ENCODE measurements at places on chromosomes 13 and 19.

DNA sequence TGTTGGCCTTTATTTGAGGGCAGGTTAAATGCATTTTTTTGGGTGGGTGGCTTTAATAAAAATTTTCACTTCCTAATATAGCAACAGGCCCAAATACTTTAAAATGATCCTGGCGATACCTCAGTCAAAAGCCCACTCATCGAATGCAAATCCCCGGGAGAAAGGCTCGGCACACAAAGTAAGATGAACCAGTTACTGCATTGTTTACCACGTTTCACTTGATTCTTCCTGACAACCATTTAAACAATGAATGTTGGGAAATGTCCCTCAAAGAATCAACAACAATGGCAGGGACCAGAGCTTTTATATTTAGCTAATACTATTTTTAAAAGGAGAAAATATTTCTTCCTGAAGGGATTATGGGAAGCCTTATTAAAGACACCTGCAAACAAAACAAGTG lies 187.7 kb downstream of the ABCC4 start:
- DNase-seq, result no peak

DNA sequence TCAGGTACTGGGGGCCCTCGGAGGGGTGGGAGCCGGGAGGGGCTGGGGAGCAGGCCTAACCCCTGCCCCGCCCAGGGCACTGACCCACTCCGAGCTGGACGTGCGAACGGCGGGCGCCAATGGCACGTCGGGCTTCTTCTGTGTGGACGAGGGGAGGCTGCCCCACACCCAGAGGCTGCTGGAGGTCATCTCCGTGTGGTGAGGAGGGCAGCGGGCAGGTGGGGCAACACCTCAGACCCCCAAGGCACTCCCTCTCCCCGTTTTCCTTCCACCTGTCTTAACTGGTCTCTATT lies 18.2 kb downstream of the HPN start:
- DNase-seq, result no peak

DNA sequence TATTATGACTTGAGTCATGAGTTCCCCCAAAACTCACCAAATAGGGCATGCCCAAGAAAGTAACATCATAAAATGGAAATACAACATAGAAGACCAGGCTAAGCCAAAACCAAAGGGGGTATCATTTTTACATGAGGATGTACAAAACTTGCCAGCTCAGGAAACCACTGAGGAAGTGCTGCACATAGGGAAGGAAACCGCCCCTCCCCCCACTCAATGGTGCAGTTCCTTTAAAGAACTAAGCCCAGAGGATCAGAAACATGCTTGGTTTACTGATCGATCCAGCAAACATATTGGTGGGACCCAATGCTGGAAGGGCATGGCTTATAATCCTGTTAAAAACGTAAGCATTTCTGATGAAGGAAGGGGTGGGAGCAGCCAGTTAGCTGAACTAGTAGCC lies 4.2 kb upstream of the ZNF486 start:
- DNase-seq, result no peak

DNA sequence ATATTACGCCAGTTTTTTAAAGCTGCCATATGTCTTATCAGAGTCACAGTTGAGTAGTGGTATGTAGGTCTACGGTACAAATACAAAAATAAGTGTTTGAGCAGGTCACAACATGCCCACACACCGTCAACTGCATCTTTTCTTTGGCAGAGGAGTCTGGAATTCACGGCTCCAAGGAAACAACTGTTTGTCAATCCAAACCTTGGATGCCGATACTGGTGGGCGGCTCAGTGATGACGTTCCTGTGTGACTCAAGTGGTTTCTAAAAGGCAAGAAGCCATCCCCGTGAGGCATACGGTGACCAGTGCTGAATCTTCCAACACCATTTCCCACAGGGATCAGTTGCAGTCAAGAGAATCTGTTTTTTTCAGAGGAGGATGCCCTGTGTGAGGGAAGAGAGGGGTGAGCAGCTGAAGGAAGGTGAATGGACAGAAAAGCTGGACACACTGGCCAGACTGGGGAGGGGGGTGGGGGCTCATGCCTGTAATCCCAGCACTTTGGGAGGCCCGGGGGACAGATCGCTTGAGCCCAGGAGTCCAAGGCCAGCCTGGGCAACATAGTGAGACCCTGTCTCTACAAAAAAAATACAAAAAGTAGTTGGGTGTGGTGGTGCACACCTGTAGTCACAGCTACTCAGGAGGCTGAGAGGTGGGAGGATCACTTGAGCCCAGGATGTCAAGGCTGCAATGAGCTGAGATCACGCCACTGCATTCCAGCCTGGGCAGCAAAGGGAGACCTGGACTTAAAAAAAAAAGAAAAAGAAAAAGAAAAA lies 22.8 kb upstream of the CEBPG start:
- DNase-seq, result peak; percentile 16

- DNase-seq, result no peak
Observed at GRCh38 chr13:42615691-42616090, 41.7 kb downstream of the TNFSF11 start.

DNA sequence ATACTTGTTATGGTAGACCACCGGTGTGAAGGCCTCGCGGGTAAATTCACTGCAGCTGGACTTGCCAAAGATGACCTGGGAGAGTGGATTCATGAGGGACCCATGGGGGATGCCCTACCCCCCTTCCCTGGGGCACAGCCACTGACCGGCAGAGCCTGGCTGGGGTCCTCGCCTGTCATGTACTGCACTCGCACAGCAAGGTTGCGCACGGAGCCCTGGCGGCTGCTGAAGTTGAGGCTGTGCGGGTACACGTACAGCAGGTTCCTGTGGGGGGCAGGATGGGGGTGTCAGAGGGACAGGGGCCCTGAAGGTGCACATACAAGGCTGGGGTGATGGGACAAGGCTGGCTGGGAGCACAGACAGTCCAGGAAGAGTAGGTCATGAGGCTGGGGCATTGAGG lies 1.4 kb upstream of the ANGPTL8 start:
- DNase-seq, result no peak

Measured in PC-9 (cell line).